ENCODE measurements at places on chromosomes 16 and 17.

- DNase-seq = no peak
Measured at GRCh38 chr16:27315333-27316037, 1.7 kb downstream of the IL4R start.

DNA sequence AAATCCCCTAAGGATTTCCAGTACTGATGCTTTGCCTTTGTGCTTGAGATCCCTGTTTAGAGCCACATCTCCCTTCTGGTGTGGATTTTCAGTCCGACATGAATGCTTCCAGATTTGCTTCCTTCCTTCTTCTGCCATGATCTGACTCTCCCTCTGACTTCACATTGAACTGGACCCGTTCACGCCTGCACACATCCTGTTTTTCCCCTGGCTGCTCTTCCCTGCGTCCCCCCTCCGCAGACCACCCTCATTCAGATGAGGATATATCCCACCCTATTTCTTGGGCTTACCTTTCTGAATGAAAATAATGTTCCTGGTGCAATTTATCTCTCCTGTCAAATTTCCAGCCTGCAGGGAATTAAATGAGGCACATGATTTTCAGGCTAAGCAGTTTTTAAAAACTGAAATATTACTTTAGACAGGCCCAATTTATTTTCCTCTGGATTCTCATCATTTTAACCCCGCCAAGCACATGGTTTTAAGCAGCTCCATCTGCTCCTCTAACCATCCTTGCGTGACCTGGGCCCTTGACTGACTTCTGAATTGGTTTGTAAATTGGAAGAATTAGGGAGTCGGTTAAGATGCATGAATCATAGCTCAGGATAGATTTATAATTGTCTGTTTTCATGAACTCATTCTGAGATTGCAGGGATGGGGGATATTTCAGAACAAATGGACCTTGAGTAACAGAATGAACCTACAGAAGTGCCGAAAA is 59.2 kb downstream of the BMERB1 start:
- no peak for DNase-seq

DNA sequence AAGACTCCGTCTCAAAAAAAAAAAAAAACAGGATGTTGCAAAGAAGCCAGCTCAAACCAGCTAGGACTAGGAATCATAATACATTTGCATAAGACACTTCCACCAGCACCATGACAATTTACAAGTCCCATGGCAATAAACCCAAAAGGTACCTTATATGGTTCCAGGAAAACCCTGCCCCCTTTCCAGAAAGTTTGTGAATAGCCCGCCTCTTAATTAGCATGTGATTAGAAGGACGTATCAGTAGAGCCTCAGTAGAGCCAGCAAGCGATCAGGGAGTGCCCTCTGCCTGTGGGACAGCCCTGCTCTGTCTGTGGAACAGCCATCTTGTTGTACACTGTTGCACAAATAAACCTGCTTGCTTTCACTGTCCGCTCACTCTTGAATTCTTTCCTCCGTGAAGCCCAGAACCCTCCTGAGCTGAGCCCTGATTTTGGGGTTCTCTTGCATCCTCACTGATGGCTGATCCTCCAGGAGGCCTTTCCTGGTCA is 14.0 kb downstream of the NUPR1 start:
- DNase-seq = no peak

GRCh38 chr16:22784690-22785214 is 29.2 kb upstream of the HS3ST2 start:
- no peak for DNase-seq

DNA sequence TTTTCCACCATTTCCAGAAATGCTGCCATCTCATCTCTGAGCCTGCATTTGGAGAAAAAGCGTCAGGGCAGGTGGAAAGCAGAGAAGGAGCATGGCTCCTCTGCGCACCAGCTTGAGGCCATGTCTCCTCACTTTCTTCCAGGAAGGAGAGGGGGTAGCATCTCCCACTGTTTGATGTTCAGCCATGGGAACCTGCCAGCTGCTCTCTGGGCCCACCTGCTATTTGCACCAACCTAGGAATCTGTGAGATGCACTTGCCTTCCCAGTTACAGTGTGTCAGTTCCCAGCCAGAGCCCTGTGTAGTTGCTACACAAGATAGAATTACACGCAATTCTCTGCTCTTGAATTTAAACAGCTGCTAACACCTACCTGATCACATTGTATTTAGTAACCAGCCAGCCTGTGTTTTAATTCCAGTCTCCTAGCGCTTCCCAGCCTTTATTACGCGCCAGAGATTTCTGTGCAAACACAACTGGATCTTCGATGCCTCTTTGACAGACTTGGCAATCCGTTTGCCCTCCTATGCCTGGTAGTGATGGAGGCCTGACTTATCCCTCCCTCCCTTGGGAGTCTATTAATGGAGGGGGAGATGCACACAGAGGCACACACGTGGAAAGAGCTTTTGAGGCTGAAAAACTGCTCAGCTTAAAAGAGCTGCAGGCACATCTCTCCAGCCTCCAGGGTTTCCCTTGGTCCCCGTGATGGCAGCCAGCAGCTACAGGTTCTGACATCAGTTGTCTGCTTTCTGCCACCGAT is 98.1 kb upstream of the SEC14L1 start:
- no peak for DNase-seq

GRCh38 chr17:8480011-8480976 is 44.6 kb downstream of the NDEL1 start:
- DNase-seq = no peak

GRCh38 chr17:74635418-74635817 is 11.9 kb upstream of the CD300E start:
- no peak for DNase-seq

DNA sequence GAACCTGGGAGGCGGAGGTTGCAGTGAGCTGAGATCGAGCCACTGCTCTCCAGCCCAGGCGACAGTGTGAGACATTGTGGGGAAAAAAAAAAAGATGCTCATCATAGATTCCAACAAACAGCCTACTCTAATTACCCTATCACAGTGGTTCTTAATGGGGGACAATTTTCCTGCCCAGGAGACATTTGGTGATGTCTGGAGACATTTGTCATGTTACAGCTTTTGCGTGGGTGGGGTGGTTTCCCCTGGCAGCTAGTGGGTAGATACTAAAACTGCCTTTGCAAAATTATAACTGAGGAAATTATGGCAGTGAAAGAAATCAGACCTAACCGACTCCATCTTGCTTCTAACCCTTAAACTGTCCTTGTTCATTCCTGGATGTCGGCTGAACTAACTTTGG is 92.5 kb upstream of the RBL2 start:
- no peak for DNase-seq

DNA sequence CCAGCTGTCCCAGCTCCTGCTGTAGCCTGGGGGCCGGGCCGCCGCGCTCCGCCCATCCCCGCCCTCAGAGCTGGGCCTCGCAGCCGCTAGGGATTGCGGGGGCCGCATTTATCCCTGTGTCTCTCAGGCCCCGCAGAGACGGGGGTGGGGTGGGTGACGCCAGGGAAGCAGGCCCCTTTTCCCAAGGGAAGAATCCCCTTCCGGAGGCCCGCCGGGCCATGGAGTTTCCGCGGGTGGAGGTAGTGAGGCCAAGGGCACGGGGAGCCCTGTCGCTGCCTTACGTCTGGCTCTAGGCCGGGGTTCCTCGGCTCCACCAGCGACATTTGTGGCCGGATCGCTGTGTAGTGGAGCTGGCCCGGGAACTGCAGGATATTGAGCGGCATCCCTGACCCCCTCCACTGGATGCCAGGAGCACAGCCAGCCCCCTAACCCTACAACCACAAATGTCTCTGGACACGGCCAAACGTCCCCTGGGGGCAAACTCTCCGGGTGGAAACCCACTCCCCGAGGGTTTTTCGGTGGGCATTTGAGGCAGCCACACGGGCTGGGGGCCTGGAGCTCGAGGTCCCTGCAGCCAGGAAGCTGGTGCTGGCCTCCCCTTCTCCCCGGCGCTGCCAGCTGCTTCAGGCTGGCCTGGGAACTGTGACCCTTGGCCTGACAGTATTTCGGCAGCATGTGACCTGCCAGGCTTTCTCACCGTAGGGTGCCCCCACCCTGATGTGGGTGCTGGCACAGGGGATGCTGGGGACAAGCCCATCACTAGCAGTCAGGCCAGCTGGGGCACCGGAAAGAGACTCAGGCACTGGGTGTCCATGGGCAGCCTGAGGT is 12.0 kb upstream of the CD300A start:
- no peak for DNase-seq

DNA sequence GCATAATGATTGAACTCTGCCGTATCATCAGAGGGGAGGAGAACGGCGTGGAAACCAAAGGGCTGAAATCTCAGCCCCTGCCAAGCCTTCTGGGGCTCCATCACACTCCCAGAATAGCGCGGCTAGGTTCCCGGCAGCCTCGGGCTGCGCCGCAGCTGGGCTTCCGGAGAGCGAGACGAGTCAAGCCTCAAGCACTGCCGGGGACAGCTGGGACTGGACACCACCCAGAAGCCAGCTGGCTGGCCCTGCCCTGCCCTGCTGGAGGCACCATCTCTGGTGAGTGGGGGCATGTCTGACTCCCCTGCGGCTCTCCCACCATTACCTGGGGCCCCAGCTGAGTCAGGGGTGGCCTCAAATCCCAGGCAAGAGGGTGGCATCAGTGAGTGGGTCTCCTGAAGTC is 7.2 kb upstream of the GPRC5C start:
- no peak for DNase-seq

- DNase-seq = no peak
Measured at GRCh38 chr17:66355510-66355909, 53.1 kb downstream of the PRKCA start.

DNA sequence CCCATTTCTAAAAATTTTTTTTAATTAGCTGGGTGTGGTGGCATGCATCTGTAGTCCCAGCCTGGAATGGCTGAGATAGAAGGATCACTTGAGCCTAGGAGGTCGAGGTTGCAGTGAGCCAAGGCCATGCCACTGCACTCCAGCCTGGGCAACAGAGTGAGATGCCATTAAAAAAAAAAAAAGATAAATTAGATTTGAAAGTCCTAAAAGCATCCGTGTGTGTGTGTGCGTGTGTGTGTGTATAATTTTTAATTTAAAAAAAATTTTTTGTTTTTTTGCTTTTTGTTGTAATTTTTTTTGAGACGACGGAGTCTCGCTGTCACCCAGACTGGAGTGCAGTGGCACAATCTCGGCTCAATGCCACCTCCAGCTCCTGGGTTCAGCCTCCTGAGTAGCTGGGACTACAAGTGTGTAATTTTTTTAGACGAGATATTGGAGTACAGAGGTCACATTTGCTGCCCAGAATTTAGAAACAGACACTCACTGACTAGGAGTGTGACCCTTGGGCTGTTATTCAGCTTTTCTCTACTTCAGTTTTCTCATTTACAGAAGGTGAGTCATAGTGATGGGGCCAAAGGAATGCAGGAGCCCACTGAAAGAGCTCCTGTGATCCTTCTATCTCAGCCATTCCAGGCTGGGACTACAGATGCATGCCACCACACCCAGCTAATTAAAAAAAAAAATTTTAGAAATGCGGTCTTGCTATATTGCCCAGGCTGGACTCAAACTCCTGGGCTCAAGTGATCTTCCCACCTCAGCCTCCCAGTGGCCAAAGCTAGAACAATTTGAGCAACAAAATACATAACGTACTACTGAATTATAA is 25.5 kb upstream of the TBX4 start:
- DNase-seq = no peak

- DNase-seq = no peak
Measured at GRCh38 chr16:75251280-75252048, at the start of gene BCAR1. BCAR1 (minus strand) TSS chr16:75251624; CDS start chr16:75251482, 142 bp downstream.

DNA sequence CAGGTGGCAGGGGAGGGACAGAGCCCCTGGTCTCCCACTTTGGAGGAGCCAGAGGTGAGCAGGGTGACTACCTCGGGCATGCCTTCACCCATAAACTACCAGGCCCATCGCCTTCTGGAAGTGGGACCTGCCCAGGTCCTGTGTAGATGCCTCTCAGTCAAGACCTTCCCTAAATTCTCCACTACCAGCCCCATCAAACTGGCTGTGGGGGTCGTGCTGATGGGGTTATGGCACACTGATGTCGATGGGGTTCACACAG is 5.8 kb upstream of the RAB37 start:
- no peak for DNase-seq

- no peak for DNase-seq
Measured at GRCh38 chr17:31329221-31329620, 7.8 kb upstream of the EVI2A start.

- no peak for DNase-seq
Measured at GRCh38 chr16:82793528-82794245, 166.9 kb downstream of the CDH13 start.

- DNase-seq = peak; percentile 57
Measured at GRCh38 chr17:75012346-75013091, at the start of gene MRPL58. MRPL58 (plus strand) TSS chr17:75012670; CDS start chr17:75012687, 17 bp downstream.

DNA sequence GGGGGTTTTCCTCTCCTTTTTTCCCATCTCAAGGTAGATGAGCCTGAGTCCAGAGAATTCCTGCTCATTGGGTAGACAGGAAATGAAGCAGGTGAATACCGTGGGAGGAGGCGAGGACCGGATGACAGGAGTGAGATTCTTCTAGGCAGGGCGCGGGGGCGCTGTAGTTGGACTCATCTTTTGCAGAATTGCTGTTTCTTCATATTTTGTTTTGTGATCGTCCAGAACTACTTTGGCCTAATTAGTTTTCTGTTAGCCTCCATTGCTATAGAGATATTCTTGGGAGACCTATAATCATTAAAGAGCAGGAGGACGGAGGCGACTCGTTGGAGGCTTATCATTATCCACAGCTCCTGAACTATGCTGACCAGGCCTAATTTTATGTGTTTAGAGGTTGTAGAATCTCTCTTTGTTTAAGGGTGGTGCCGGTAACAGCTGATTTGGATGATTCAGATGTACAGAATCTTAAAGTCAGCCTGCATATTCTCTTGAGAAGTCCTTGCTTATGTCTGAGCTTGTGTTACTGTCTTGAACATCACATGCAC is 650 bp downstream of the ATP6V0A1 start:
- DNase-seq = no peak

- DNase-seq = no peak
Measured at GRCh38 chr16:77302674-77303073, 103.5 kb downstream of the SYCE1L start.

DNA sequence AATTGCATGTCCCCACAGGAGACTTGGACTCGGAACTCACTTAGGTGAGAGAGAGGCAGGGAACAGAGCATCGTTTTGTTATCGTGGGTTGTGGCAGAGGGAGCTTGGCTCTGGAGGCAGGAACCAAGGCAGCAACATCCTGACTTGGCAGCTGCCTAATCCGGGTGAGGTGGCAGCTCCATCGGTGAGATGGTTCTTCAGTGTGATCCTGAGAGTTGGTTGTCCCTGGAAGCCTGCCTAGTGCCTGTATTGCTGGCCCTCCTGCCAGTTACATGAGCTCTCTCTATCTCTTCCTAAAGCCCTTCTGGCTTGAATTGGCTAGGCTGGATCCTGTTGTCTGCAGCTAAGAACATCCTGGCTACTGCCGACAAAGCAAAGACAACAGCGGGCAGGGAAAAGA is 19.9 kb upstream of the SEC14L1 start:
- no peak for DNase-seq

GRCh38 chr17:48907713-48908046 is 527 bp upstream of the UBE2Z start:
- DNase-seq = no peak

DNA sequence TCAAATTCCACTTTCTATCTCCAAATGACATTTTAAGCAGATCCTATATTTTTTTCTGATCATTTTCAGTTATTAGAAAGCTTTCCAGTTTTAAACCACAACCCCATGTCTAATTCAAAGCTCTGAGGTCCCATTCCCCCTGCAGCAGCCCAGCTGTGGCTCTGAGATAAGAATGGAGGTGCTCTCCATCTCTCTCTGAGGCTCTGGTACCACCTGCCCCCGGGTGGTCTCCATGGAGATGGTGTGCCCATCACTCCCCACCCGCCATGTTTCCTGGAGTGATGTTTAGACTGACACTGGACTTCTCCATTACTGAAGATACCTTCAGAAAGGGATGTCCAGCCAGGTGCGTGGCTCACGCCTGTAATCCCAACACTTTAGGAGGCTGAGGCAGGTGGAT is 68.1 kb upstream of the SEC14L1 start:
- DNase-seq = no peak

- DNase-seq = no peak
Measured at GRCh38 chr16:35311475-35311874, 1852.1 kb downstream of the TP53TG3F start.

- no peak for DNase-seq
Measured at GRCh38 chr17:75514299-75514918, 928 bp downstream of the CASKIN2 start.

Data from GM12864 (cell line).